Stimulated activated CD4-positive, alpha-beta T cell treated with anti-CD3 and anti-CD28 coated beads, Interleukin-1b, Interleukin-23, amount 100 ng/mL, for 1 hour (primary cell): ENCODE measurements at places on chromosomes 4 and X.

DNA sequence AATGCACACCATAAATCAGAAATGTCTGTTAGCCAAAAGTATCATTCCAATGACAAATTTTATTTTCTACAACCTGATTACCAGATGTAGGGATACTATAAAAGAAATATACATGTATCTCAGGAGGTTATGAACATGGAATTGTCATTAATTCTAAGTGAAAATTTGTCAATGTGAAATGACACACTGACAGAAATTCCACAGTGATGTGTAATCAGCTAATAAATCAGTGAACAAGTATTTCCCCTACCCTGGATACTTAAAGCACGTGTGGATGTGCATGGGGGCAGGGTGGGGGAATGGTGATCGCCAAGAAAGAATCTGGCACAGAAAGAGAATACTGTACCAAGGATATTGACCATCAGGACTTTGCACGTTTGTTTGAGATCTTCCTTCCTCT lies 123.6 kb downstream of the SH3RF1 start:
- DNase-seq = no peak

GRCh38 chr4:94469221-94469784 lies 17.6 kb downstream of the PDLIM5 start:
- no peak for DNase-seq

DNA sequence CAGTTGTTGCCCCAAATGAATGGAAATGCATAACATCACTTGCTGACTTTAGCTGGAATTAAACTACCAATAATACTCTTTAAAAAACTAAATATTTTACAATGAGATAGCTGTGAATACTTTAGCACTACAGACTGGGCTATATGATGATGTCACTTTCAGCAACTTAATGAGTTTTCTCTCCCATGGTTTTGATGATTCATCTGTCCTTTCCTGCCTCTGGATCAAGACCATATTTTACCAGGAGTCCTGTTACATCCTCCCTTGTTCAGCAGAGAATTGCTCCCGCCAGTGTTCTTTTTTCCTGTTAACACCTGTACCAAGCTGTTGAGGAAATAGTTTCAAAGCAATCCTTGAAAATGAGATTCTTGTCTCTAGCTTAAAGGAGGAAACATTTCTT lies 543.0 kb downstream of the SPRY1 start:
- no peak for DNase-seq

GRCh38 chr4:112073181-112073580 lies 72.1 kb upstream of the FAM241A start:
- DNase-seq = no peak

GRCh38 chr4:173398779-173399415 lies at the start of gene SCRG1:
Gene SCRG1, minus strand, starts transcription at chr4:173399116. Its CDS starts 7,702 bp downstream, at chr4:173391414.
- no peak for DNase-seq

DNA sequence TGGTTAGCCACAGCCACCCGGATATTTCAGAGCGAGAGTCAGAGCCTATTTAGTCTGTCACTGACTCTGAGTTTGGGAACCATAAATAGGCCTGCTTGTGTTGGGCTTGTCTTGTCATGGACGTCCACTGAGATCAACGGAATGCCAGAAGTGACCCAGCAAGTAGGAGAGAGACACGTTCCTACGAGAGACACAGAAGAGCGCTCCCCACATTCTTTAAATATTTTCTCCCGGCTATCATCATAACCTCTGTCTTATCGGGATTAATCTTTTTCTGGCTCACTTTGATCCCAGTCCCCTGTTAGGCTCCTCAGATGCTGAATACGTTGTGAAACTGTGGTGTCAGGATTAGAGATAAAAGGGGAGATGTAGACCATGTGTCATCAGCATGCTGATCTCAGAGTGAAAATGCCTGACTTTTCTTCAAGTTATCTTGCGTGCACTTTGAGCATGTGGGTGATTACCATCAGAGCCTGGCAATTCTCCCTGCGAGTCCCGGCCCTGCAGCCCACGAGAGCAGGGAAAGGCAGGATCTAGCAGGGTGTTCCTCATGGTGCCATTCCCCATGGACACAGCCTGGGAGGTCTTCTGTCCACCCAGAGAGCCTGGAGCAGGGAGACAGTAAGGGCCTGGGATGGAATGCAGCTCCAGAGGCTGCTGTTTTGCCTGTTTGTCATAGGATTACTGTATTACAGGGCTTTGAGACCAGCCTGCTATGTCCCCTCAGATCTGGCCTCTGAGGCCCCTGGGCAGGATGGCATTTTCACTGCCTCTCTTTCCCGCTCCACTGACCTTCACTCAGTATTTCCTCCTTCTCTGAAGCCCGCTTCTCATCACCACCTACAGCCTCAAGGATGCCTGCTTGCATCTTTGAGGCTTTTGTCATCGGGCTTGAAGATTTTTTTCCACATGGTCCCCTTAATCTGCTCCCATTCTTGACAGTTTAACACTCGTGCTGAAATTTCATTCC lies 2.8 kb upstream of the TENM3 start:
- no peak for DNase-seq

DNA sequence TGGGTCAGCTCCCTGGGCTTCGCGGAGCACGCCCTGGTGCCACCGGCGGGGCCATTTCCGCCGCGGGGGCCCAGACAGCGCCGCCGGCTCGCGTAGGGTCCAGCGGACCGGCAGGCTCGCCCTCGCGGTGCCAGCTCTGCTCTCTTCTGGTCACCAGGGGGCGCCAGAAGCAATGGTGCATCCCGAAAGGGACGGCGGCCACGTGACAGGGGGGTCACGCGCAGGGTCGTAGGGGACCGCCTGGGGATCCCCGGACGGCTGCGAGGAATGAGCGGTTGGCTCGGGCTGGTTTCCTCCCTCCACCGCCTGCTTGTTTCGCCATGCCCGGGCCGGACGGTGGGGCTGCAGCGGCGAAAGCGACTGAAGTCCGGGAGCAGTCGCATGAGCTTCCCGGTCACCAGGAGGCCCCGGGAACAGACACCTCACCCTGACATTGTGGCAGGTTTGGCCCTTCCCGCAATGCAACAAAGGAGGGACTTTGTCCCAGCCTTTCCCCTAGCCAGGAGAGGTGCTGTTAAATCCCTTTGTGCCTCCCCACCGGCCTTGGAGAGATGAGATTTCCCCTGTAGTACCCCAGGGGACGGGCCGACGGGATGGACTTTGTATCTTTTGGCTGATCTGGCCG lies 15.8 kb downstream of the ZCCHC12 start:
- peak; percentile 43 for DNase-seq

DNA sequence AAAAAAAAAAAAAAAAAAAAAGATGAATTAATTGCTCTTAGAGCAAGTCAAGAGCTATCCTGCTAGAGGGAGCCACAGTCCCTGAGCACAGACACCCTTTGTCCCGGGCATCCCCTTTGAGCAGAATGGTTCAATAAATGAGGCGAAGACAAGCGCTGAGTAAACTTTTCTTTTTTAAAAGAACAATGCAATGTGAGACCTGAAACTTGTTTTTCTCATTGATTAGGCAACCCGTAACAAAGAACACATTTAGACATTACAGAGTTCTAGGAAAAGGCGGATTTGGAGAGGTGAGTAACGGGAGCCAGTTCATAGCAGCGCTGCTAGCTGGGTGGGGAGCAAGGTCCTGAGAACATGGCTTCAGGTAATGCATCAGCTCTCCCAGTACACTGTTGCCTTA lies 46.1 kb downstream of the GRK4 start:
- DNase-seq = no peak

GRCh38 chrX:120761810-120762209 lies 113.9 kb downstream of the CT47B1 start:
- no peak for DNase-seq

- DNase-seq = no peak
Observed at GRCh38 chrX:121902463-121902862, 855.1 kb downstream of the GLUD2 start.

DNA sequence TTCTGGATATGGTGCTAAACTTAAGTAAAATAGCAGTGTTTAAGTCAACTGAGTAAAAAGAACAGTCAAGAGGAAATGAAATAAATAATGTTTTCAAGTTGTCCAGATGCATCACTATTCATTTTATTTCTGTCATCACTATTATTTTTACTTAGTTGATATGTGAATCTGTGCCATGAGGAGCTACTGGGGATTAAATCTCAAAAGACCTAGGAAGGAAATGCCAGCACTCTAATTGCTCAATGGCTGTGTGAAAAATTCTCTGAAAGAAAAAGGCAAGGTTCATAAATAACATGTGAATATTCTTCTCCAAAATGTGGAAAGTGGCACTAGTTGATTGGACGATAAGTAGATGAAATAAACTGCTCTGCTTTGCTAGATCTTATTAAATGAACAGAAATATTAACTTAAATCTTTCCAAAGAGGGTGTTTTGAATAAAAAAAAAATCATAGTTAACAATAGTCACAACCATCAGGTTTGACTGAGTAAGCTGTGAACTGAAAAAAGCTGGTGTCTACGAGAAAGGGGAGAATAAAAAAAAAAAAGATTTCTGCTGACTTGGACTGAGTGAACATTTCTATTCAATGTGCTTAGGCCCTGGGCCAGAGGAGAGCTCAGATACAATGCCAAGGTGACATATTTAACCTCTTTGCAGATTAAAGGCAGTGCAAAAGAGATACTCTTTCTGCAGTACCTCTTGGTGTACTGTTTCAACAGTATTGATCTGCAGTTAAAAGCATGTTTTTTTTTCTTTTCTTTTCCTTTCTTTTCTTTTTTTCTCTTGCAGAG lies 1.6 kb downstream of the SPARCL1 start:
- DNase-seq = no peak

DNA sequence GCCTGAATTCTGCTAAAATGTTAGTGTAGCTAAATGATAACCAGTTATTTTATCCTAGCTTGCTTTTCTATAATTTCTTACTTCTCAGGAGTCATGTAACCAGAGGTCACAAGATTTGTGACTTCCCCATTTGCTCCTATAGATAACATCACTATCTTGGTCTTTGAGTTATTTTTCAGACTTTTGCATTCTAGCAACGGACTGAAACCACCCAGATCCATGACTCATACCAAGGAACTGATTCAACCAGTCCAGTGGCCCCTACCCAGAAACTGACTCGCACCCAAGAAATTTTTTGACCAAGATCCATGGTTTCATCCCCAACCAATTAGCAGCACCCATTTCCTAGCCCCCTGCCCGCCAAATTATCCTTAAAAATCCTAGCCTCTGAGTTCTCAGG lies 50.0 kb downstream of the IQCM start:
- DNase-seq = no peak

DNA sequence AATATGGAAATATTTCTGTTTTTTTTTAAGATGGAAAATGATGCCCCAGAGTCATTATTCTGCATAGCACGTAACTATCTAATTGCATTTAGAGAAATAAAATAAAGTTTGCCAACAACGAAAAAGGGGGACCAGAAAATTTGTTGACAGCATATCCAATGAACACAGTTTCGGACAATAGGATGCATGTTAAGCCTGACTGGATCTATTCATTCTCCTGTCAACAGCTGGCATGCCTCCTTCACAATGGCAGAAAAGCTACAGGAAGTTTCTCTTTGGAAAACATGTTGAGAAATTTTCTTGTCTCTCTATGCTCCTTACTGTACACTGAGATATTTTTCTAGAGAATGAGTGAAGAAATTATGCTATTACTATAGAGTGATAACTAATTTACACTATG lies 262.5 kb downstream of the GRID2 start:
- no peak for DNase-seq

GRCh38 chr4:8877780-8878040 lies 6.1 kb upstream of the HMX1 start:
- DNase-seq = no peak

- DNase-seq = no peak
Observed at GRCh38 chr4:117447925-117448324, 362.5 kb upstream of the TRAM1L1 start.

GRCh38 chr4:176565049-176565448 lies 227.7 kb downstream of the VEGFC start:
- DNase-seq = no peak

DNA sequence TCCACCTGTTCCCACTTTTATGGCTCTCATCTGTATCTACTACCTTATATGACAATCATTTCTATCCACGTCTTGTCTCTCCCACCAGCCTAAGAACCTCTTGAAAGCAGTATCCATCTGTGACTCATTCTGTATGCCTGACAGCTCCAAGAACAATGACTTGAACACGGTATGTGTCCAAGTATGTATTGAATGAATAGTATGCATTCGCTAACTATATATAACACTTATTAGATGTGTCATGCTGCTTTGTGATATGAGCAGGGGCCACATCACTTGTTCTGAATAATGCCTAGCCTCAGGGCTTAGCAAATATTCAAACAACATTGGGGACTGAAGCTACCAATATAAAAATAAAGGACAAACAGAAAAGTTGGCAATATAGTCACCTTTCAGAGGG lies 4.9 kb downstream of the OPHN1 start:
- DNase-seq = no peak

DNA sequence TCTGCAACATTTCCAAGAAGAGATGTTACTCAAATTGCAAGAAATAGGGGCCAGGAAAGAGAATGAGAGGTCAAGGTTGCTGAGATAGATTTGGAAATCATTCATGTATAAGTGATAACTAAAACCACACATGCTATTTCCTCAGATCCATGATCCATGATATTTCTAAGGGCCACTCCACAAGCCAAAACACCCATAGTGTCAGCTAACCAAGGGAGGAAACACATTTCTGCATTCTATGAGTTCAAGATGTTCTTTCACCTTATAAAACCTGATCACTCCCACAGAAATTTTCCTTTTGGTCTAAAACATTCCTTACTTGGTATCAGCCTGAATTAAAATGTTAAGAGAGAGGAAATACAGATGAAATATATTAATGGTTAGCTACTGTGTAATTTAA lies 47.2 kb downstream of the TBCK start:
- no peak for DNase-seq

GRCh38 chr4:26048950-26049349 lies 134.9 kb downstream of the SMIM20 start:
- no peak for DNase-seq

DNA sequence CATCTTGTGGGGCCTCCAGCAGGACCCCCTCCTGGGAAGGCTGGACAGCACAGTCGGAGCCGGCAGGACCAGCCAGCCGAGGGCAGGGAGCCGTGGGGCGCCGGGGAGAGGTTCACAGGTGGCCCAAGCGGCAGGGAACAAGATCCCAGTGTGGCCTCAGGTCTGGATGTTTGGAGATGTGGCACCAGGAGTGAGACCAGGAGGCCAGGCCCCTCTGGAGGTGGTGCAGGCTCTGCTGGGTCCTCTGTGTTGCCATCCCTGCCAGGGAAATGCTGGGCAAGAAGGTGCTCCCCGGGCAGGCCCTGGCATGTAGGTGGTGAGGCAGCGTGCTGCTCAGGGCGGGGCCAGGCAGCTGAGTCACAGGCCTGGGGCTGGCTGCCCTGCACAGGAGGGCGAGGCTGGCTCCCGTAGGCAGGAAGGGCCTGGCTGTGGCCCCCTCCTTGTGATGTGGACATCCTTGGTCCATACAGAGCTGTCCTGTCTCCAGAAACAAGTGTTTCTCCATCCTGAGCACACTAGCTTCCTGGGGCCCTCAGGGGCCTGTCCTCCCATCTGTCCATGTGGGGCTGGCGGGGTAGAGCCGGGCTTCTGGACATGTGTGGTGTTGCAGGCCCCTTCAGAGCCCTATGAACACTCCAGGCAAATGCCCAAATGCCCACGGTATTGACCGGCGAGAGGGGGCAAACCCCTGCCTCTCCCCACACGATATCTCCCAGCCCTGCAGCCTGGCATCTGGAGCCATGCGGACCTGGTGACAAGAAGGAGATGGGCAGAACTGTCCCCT lies 4.8 kb upstream of the HGFAC start:
- DNase-seq = no peak
